Occipital lobe (tissue), 3 donors: ENCODE measurements at places on chromosomes 6 and 20.

GRCh38 chr6:1911474-1911873 lies 301.8 kb downstream of the FOXC1 start:
- no peak for DNase-seq

DNA sequence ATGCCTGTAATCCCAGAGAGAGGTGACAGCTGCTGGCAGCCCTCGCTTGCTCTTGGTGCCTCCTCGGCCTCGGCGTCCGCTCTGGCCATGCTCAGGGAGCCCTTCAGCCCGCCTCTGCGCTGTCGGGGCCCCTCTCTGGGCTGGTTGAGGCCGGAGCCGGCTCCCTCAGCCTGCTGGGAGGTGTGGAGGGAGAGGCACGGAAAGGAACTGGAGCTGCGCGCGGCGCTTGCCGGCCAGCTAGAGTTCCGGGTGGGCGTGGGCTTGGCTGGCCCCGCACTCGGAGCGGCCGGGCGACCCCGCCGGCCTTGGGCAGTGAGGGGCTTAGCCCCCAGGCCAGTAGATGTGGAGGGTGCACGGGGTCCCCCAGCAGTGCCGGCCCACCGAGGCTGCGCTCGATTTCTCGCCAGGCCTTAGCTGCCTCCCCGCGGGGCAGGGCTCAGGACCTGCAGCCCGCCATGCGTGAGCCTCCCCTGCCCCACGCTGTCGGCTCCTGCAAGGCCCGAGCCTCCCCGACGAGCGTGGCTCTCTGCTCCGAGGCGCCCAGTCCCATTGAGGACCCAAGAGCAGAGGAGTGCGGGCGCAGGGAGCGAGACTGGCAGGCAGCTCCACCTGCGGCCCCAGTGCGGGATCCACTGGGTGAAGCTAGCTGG lies 34.6 kb downstream of the C6orf52 start:
- DNase-seq: no peak

DNA sequence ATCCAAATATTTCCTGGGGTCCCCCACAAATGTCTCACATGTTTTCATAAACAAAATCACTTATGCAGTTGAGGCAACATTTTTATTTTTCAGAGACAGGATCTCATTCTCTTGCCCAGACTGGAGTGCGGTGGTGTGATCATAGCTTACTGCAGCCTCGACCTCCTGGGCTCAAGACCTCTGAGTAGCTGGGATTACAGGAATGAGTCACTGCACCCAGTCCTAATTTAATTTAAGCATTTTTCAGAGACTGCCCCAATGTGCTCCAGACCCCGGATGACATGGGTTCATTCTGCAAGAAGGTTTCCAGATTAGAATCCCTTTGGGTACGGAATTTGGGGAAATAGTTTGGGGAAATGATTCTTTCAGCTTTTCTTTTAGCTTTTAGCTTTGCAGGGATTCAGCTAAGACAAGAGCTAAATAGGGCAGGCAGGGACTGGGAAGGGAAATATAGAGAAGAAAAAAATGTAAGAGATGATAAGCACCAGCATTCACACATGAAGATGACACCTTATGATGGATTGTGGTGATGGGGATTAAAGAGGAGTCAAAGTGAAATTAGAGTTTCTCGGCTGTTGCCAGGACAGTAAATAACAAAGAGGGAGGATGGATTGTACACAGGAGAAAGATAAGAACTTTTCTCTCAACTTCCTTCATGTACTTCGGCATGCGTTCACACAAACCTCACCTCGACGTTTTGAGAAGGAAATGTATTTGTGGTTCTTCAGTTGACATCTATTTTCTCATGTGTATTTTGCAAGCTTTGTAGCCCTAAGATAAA lies 169.4 kb upstream of the TAB2 start:
- no peak for DNase-seq

DNA sequence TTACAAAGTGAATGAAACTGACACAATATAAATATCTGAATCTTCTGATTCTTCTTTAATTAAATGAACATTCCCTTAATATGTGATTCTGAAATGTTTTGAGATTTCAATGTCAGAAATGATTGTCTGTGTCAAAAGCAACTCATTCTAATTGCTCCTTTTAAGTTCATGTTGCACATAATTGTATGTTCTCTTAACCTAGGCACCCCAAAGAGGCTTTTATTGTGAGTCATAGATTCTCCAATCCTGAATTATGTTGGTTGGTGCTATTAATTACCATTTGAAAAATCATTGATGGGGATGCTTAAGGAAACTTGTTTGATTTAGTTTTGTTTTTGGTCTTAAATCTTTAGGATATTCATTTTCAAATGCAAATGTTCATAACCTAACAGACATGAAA lies 829.7 kb upstream of the CITED2 start:
- no peak for DNase-seq

DNA sequence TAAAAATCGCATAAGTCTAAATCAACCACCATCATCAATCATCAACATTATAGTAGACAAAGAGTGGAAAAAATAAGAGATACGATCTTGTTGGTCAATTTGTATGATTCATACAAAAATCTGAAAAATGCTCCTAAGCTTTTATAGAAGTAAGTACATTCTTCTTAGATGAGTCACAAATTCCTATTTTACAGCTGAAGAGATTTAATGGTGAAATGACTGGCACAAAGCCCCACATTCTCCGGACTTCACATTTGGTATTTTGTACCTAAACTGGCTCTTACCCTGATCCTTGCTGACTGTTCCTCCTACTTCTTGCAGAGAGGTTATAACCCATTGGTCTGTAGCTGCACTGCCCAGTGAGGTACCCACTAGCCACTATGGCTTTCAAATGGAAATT lies 29.9 kb upstream of the PREP start:
- DNase-seq: no peak

GRCh38 chr6:41690541-41691330 lies 44.7 kb downstream of the TFEB start:
- DNase-seq: no peak

GRCh38 chr20:53915446-53916172 lies 154.8 kb downstream of the BCAS1 start:
- peak; percentile 79 for DNase-seq

- DNase-seq: no peak
Measured at GRCh38 chr6:99426451-99426757, 1.3 kb upstream of the PNISR start.

DNA sequence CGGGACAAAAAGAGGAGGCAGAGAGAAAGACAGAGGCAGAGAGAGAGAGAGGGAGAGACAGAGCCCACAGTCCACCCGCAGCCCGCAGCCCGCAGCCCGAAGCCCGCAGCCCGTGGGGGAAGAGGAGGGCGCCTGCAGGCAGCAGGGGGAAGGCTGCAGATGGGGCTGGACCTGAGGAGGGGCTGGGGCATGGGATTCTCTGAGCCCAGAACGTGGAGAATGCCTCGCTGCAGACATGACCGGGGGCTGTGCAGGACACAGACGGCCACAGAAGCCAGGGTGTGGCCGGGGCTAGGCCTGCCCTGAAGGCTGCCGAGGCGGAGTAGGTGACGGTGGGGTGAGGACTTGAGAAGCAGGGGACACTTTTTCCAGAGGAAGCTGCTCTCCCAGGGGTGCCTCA lies 6.5 kb upstream of the SLCO4A1 start:
- DNase-seq: no peak
